Bronchus fibroblast of lung (primary cell): ENCODE measurements at places on chromosomes 6 and 20. TPM values are rescaled to one million over a fixed set of nuclear protein-coding genes. Genes with fewer than 3 reads are reported as not detected.

Gene PTGIS
- 0.15 and 0.17 TPM in 2 replicates for total RNA-seq

Gene SLC4A11
- 0.84 and 0.89 TPM in 2 replicates for total RNA-seq

Gene PRRT1
- 0.15 and 0.17 TPM in 2 replicates for total RNA-seq

Gene PRICKLE4
- not detected in 2 replicates for total RNA-seq

Gene VSTM2L
- 1.5 and 3.0 TPM in 2 replicates for total RNA-seq

Gene SIRPB1
- 0.67 and 2.2 TPM in 2 replicates for total RNA-seq

Gene MLIP
- 0.59 TPM in 1 of 2 replicates, not detected in the other for total RNA-seq

Gene YTHDF1
- 16.2 and 20.2 TPM in 2 replicates for total RNA-seq

Gene ZNF341
- total RNA-seq: 1.3 and 1.9 TPM in 2 replicates

Gene SNAI1
- total RNA-seq: 1.6 and 2.5 TPM in 2 replicates

Gene GNMT
- not detected in 2 replicates for total RNA-seq

Gene STMND1
- 0.17 TPM in 1 of 2 replicates, not detected in the other for total RNA-seq
